ENCODE measurements at places on chromosomes 12 and 14.

- ATAC-seq = no peak
These were observed 172.7 kb downstream of the ANO6 start for GRCh38 chr12:45388545-45388944.

DNA sequence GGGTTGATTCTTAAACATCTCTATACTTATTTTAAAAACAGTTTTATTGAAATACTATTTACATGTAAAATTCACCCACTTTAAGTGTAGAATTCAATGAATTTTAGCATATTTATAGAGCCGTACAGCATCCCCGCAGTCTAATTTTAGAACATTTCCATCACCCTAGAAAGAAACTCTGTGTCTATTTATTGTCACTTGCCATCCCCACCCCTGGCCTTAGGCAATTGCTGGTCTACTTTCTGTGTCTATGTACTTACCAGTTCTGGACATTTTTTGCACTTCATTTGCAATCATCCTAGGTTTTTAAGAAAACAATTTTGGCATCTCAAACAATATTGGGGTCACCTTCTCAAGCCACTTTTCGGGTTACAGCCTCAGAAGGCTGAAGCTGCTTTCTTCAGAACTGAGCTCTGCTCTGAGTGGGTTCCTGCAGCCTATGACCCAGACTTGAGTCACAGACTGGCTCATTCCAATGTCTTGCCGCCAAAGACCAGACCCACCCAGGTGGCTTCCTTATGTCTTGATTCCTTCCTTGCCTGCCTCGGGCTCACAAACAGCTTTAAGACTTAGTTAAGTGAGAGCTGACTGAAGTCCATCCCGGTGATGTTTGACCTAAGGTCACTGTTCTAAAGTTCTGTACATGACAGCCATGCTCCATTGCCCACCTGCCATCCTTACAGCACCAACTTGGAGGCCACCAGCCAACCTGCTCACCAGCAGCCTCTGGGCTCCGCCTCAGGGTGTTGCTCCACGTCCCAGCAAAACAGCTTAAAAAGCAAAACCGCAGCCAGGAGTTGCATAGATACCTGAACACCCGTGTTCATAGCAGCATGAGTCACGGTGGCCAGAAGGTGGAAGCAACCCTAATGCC is 131.5 kb downstream of the CHST11 start:
- ATAC-seq = peak; percentile 84

- peak; percentile 55 for ATAC-seq
These were observed 138.5 kb downstream of the ANO6 start for GRCh38 chr12:45354399-45354798.

GRCh38 chr12:43338848-43339526 is 213.0 kb downstream of the ADAMTS20 start:
- ATAC-seq = no peak

DNA sequence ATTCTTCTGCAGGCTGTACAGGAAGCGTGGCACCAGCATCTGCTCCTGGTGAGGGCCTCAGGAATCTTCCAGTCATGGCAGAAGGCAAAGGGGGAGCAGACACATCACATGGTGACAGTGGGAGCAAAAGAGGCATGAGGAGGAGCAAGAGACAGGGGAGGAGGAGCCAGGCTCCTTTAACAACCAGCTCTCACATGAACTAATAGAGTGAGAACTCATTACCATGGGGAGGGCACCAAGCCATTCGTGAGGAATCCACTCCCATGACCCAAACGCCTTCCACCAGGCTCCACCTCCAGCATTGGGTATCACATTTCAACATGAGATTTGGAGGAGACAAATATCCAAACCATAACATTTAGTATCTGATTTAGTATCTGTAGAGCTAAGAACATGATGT is 14.7 kb upstream of the TRIM9 start:
- no peak for ATAC-seq

- no peak for ATAC-seq
These were observed 279.9 kb upstream of the SYT1 start for GRCh38 chr12:78584695-78585094.

DNA sequence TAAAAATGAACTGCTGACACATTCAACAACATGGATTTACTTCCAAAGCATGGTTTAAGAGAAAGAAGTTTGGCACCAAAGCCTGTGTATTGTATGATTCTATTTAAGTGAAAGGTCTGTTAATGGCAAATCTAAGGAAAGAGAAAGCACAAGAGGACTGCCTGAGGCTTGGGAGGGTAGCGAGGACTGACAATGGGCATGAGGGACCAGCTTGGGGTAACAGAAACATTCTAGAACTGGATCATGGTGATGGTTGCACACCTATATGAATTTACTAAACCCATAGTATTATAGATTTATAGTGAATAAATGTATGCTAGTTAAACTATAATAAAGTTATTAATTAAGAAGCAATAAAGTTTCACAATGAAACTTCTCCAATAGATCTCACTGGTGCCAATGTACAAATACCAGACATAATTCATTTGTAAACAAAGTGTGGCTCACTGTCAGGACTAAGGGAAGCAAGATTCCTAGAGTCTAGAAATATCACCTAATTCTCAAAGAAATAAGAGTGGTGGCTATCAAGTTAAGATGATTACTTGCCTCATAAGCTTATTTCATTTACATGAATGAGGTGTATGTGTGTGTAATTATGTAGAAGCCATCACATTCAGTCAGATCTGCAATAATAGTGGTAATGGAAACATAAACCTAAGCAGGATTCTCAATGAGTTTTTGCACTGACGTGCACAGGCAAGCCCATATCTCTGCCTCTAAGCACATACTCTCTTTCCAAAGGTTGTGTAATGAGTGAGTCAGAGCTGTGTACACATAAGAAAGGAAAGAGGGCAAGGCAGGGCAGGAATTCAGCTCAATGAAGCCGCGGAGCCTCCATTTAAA is 353.4 kb downstream of the KCNH5 start:
- ATAC-seq = peak; percentile 100

GRCh38 chr12:6998715-6999451 is 19.4 kb downstream of the LPCAT3 start:
- peak; percentile 83 for ATAC-seq

DNA sequence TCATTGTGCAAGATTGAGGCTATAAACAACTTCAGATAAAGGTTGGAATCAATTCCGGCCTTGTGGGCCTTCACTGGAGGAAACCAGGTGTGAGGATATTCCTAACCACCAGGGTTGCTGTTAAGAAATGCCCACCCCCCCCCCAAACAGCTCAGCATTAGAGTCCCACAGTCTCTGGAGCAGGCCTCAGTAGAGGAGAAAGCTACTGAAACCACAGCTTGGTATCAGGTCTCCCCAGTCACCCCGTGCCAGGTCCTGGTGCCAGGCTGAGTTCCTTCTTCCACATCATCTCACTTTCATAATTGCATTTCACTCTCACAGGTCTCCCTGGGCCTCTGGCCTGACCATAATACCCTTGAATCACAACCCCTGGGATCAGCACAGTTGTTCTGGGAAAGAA is 12.5 kb downstream of the GALNT6 start:
- no peak for ATAC-seq

GRCh38 chr12:132517740-132518100 is 27.8 kb downstream of the FBRSL1 start:
- no peak for ATAC-seq

DNA sequence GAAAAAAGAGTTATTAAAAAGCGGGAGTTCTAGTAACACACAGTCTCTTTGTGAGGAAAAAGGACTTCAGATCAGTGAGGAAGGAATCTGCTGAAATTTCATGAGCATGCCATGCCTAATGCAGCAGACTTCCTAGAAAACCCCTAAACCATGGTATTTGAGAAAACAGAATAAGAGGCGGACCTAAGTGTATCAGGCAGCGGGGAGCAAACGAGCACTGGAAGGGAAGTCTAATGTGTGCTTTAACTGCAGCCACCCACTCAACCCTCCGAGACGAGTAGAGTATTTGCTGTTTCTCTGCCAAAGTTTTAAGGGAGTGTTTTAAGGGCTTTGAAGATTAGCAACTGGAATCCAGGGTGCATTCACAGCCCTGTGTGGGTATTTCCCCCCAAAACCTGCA is 36.5 kb downstream of the ACADS start:
- ATAC-seq = no peak

GRCh38 chr14:23306412-23307145 is at the start of gene BCL2L2:
TSS of gene BCL2L2 (plus strand) at chr14:23306833. CDS start at chr14:23307768, 935 bp downstream.
- ATAC-seq = peak; percentile 72

GRCh38 chr14:75452900-75453816 is 25.3 kb downstream of the JDP2 start:
- peak; percentile 82 for ATAC-seq

GRCh38 chr14:68938271-68939150 is 40.6 kb downstream of the ACTN1 start:
- no peak for ATAC-seq

- no peak for ATAC-seq
These were observed 24.4 kb upstream of the GALNT9 start for GRCh38 chr12:132353811-132354210.

DNA sequence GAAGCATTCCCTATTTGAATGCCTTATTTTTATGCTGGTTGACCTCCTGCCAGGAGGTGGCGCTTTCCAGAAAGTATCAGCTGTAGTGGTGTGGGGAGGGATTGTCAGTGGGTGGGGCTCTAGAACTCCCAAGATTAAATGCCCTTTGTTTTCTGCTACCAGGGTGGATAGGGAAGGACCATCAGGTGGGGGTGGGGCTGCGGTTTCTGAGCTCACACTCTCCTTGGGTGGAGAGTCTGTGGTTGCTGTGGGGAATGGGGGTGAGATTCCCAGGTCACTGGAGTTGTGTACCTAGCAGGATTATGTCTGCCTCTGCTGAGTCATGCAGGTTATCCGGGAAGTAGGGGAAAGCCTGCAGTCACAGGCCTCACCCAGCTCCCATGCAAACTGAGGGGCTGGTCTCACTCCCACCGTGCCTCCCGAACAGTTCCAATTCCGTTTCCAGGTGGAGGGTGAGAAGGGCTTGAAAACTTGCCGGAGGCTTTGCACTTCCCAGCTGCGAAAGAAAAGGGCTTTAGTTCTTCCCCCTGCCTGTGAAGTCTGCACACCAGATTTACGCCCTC is 68.3 kb downstream of the ALG10B start:
- ATAC-seq = peak; percentile 98

DNA sequence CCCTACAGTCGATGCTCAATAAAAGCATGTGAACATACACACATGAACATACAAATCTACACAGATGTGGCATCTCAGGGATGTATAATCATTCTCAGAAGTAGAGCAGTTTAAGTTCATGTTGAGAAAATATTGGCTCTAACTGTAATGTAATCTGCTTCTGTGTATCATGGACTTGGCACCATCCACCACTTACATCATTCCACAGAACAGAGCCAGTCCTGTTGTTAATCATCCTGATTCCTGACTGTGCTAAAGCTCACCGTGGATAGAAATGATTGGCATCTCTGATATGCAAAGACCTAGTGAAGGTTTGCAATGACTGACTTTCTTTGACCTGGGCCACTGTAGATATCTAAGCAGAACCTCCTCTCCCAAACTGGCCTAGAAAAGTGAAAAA is 1141.3 kb downstream of the BCL11B start:
- ATAC-seq = peak; percentile 32

DNA sequence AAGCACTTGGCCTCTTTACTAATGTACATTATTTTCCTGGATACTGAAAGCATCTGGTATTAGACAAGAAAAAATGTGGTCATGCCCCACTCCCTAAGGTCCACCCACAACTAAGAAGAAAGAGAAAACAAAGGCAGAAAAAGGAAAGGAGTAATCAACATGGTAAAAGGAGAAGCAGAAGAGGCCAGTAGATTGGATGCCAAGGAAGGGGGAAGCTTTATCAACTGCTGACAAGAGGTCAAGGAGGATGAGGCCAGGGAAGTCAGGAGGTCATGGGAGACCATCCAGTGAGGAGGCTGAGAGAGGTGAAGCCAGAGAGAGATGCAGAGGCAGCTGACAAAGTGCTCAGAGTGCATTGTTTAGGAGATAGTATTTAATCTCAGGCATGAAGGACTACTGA is 383.5 kb downstream of the ZFP36L1 start:
- no peak for ATAC-seq

DNA sequence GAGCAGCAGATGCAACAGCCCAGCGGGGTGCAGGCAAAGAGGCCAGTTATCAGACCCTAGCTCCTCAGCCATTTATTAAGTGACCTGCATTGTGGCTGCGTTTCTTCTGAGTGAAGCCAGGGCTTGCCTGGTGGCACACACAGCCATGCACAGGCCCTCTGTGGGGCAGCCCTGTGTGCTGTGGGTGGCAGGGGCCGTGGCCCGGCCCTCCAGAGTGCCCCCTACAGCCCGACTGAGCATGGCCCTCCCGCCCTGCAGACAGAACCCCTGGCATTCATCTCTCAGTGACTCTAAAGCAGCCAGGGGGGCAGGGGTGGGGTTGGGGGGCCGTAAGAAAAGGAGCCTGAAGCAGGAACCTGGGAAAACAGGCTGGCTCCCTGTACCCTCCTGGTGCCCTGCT is 226.0 kb upstream of the PWP1 start:
- no peak for ATAC-seq

DNA sequence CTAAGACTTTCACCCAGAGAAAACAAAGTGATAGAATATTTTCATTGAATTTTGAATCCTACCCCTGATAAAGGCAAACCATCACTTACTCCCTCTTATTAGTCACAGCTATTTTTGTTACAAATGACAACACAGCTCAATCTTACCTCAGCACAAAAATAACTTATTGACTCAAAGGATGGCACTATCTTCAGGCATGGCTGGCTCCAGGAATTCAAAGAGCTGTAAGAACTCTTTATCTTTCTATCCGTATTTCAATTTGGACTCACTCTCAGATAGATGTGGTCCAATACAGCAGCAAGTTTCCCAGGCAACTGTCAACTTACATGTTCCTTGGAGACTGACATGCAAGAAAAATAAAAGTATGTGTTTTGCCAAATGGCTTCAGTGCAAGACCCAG is 709.4 kb upstream of the MDGA2 start:
- no peak for ATAC-seq

DNA sequence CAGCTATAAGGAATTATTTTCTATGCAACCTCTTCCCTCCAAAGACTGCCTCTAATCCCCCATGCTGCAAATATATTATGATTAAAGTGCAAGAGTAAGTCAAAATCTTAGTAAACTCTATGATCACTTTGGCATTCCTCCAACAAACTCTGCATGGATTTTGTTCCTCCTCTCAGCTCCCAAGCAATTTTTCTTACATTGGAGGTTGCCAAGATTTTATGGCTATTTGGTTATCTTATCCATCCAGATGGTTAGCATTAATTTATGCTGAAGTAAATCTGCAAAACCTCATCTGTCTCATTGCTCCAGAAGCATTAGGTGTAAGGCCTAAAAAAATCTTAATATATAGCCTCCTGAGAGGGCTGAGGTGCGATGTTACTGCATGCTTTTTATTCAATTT is 228.1 kb downstream of the CHST11 start:
- no peak for ATAC-seq

DNA sequence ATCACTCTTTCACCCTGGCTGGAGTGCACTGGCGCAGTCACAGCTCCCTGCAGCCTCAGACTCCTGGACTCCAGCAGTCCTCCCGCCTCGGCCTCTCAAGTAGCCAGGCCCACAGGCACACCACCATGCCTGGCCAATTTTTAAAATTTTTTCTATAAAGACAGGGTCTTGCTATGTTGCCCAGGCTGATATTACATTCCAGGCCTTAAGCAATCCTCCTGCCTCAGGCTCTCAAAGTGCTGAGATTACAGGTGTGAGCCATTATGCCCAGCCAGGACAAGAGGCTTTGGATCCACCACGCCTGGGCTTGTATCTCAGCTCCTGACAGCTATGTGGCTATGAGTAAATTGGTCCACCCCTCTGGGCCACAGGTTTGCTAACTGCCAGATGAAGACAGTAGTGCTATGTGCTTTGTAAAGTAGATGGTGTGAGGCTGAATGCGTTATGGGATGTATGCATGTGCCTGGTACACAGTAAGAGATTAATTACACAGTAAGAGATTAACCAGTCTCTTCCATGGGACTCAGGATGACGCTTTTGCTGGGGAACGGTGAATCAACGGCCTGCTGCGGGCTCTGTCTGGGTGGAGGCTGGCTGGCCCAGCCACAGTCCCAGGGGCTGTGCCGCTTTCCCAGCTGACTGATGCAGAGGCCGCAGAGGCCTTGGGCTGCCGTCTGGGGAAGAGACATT is 53.3 kb upstream of the NCOR2 start:
- ATAC-seq = peak; percentile 78

Data from esophagus mucosa (tissue), 1 donor.